ENCODE measurements at places on chromosomes 1 and 21.

DNA sequence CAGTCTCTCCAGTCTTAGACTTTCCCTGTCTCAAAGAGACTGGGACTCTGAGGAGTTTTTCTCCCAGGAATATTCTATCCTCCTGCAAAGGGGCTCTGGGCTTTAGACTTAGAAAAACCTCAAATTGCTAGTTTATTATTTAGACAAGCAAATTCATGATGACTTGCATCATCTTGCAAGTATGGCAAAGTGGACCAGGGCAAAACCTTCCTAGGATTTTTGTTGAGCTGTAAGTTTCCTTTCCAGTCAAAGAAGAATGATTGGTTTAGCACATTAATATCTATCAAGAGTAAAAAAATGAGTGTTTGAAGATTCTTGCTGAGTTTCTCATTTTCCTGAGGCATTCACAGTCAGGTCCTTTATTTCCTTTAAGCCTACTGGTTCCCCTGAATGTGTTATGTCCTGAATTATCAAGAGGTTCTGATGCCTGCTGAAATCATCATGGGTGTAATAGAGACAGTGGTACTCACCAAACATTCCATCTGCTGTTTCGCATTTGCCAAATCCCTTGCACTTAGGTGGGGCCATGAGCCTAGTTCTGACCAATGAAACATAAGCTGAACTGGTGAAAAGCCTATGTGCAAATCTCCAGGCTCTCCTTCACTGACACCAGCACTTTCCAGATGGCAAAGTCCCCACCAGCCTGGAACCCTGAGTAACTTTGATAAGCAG is 25.2 kb upstream of the SPAG17 start:
- no peak for DNase-seq

DNA sequence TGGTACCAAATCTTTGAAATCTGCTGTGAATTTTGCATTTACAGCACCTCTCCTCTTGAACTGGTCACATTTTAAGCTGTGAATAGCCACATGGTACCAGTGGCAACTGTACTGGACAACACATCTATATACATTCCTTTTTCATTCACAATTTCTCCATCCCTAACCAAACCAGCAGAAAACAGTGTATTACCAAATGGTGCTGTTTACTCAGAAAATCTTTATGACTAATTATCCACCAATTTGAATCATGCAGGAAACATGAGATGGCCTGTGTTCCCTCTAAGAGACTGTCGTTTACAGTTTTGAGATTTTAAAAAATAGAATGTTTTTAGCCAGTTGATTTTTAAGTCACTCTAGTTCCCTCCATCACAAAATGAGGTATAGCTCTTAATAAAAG is 17.6 kb upstream of the CCT8 start:
- no peak for DNase-seq

DNA sequence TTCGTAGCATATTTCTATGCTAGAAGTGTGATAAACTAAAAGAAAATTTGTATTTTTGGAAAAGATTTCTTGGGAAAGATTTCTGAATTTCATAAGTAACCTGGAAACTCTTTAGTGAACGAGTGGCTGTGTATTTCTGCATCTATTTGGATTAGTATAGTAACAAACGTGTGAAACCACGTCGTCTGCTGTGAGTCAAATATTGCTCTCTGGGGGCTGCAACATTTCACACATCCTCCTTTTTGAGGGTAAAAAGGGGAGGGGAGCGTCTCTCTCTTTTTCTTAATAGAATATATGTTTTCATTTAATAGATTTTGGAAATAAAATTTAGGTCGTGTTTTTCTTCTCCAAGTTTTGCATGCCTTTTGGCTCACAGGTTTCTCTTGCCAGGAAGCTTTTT is 44.8 kb downstream of the LHX9 start:
- no peak for DNase-seq

- no peak for DNase-seq
Observed at GRCh38 chr1:170694172-170694926, 30.4 kb downstream of the PRRX1 start.

DNA sequence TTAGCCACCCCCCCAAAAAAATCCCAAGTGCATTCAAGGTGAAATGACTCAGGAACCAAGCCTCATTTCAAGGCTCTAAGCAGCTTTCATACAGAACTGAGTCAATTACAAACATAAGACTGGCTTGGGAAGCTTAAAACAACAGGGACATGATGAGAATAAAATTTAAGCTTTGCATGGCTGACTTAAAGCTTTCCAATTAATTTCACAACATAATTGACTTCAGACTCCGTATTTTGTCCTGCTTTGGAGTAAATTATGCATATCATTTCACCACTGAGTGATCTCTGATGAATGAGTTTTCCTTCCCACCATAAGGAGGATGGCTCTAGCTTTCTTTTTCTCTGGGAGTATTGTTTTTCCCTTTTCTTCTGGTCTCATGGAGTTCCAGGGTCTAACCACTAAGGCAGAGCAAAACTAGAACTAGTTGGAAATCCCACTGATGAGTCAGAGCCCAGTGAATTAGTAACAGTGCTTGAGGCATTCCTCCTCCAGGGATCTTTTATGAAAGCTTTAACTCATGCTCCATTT is 72.8 kb downstream of the XCL2 start:
- DNase-seq, result no peak

DNA sequence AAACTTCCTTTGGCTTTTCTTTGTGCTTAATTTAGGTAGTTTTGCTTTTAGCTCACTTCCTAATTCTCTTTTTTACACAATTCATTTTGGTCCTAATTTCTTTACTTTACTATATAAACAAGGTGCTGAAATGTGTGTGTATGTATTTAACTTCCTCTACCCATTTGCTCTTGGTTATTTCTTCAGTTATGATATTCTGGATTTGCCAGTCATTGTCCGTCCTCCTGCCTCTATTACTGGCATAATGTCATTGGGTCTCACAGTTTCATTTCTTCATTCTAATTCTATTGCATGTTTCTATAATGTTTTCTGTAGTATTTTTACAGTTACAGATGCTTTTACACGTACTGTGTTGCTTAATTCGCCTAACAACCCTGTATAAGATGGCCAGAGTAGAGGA is 96.2 kb downstream of the ZMYM4 start:
- DNase-seq, result no peak

DNA sequence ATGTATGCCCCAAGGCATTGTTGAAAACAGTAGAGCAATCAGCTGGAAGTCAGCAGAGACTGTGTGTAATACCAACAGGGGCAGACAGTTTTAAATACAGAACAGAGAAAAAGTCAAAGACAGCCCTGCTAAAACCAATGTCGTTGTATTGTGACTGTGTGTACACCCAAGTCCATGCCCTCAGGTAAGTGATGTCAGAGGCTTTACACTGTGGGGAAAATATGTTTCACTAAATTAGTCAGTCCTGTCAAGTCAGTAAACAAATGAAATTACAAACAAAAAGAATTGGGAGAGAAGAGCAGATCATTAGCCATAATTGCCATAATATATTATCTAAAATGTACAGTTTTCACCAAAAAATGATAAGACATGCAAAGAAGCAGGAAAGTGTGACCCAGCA is 2.4 kb upstream of the CYP2J2 start:
- no peak for DNase-seq

GRCh38 chr21:35510957-35511695 is 462.0 kb upstream of the RUNX1 start:
- DNase-seq, result no peak
